ENCODE measurements at places on chromosomes 16 and 17.

DNA sequence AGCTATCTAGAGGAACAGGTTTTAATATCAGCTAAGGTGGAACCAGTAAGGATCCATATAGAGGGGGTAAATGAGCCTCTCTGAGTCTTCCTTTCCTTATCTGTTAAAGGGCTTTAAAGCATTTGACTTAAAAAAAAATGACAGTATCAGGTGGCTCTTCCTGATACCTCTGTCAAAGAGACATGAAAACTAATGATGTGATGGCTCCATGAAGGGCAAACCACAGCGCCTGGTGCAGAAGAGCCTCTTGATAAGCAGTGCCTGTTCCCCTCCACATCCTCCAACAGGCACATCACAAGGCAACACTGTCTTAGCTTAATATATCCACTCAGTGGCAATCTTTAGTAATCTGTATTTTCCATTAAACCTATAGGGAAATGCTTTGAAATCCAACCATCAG is 68.9 kb downstream of the USP31 start:
- no peak for DNase-seq

GRCh38 chr16:4273858-4274311 is 1.1 kb upstream of the TFAP4 start:
- DNase-seq = peak; percentile 10

DNA sequence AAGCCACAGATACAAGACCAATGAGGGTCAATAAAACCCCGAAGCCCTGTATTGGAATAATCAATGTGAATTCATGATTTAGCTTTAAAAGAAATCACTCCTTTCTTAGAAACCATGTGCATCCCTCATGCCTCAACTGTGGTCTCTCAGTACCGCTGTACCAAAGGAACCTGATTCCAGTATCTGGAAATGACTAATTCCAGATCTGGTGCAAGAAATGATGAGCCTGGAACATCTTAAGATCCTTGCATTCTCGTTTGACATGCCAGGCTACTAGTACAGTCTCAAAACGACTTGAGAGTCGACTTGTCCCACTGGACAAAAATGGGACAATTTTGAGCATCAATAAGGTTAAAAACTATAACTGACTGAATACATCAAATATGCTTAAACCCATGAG is 21.2 kb downstream of the USP31 start:
- no peak for DNase-seq

DNA sequence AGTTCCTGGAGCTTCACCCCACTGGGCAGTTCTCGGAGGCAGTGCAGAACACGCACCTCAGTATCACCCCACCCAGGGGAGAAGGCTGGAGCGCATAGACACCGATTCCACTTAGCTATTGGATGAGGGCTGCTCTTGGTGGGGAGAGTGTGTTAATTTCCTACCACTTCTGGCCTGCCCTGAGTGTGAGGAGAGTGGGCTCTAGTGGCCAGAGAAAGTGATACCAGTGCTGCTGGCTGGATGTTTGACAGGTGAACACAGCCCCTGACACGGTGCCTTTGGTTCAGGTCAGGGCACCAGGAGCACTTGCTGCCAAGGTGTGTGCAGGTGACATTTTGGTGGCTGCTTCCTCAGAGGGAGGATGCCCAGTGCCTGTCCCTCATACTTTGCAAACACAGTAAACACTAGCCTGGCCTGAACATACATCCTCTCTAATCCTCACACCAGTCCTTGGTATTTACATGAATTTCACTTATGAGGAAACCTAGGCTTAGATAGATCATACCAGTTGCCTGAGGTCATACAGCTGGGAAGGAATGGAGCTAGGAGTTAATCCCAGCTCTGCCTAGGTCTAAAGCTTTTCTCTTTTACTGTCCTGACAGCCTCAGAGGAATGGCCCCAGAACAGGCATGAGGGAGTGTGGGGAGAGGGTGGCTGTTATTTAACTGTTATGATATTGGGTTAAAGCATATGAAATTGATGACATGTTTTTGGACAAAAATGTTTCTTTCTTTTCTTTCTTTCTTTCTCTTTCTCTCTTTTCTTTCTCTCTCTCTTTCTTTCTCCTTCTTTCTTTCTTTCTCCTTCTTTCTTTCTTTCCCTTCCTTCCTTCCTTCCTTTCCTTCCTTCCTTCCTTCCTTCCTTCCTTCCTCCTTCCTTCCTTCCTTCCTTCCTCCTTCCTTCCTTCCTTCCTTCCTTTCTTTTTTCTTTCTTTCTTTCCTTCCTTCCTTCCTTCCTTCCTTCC is 21.0 kb upstream of the ITGAX start:
- DNase-seq = no peak

DNA sequence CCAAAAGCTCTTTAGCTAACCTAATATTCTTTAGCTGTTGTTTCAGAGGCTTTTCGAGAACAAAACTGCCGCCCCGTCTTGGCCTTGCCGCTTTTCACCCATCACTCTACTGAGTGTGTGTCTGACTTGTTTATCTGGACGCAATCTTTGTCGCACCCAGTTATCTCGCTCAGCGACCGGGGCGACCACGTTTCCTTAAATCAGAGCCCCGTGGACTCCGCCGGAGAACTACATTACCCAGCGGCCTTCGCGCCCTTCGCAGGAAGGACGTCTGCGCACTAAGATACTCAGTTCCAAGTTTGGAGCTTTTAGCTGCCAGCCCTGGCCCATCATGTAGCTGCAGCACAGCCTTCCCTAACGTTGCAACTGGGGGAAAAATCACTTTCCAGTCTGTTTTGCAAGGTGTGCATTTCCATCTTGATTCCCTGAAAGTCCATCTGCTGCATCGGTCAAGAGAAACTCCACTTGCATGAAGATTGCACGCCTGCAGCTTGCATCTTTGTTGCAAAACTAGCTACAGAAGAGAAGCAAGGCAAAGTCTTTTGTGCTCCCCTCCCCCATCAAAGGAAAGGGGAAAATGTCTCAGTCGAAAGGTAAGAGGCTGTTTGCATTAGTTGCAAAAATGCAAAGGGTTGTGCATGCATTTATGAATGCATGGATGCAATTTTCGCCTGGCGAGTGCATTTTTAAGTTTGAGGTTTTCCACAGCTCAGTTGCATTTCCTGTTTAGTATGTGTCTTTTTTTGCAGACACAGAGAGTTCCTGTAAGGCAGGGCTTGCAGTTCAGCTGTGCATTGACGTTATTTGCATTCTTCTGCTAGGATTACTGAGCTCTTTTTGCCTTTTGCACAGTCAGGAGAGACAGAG is at the start of gene MAP2K6:
Gene MAP2K6, plus strand, starts transcription at position 290 of the 867 bp plus-strand sequence. Its CDS starts 288 bp downstream, at position 578.
- DNase-seq = peak; percentile 52

DNA sequence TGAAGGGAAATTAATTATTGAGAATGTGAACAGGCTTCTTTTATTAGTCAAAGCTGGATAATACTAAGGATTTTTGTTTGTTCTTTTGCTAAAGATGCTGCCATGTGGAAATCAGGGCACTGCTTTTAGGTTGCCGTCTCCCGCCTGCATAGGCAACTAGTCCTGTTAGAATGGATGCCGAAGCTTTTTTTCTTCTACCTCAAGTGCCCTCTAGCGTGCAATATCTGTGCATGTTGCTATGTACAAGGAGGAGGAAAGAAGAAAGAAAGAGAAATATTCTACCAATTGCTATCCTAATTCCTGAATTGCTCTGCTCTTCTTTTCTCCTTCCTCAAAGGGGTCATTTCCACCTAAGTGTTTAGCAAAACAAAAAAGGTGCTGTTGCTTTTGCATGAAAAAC is 5.2 kb upstream of the CDH8 start:
- DNase-seq = no peak

- DNase-seq = no peak
Measured at GRCh38 chr17:80912476-80912875, 79.2 kb upstream of the CHMP6 start.

- DNase-seq = no peak
Measured at GRCh38 chr17:3527896-3528295, 29.7 kb downstream of the TRPV3 start.

- DNase-seq = no peak
Measured at GRCh38 chr17:12987120-12987519, 30.7 kb downstream of the ELAC2 start.

GRCh38 chr16:78566397-78567073 is 467.1 kb downstream of the WWOX start:
- DNase-seq = no peak

DNA sequence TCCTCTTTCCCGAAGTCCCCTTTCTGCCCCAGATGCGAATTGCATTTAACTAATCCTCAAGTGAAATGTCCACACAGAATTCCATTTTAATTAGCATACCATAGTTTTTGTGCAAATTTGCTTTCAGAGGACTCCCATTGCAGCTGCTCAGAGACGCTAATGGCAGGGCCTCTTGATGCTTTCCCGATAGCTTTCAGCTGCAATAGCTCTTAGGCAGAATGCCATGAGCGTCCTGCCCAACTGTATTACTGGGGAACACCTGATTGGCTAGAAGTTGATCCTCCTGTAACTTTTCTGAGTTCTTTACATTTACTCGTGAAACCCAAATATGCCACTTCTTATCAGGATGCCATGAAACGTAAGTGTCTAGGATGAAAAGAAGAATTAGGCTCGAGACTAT is 203.0 kb downstream of the UTP18 start:
- DNase-seq = no peak

GRCh38 chr16:56116577-56116964 is 74.7 kb upstream of the GNAO1 start:
- no peak for DNase-seq

GRCh38 chr16:3952737-3953131 is 72.2 kb upstream of the CREBBP start:
- DNase-seq = no peak

GRCh38 chr16:52953215-52953614 is 99.5 kb downstream of the CHD9NB start:
- DNase-seq = no peak

DNA sequence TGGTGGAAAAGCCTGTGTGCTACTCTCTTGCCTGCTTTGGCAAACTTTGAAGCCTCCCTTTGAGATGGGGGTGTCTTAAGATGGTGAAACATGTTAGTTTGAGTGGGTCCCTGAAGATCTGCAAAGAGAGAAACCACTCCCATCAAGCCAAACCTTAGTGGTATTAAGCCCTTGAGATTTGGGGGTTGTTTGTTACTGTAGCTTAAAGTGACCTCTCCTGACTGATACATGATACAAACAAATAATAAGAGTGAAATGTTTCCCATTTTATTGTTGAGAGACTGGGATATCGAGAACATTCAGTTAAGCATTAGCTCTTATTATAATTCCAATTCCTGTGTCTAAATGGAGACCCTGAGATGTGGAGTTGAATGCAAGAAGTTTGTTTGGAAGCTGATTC is 63.1 kb downstream of the NT5M start:
- DNase-seq = no peak

DNA sequence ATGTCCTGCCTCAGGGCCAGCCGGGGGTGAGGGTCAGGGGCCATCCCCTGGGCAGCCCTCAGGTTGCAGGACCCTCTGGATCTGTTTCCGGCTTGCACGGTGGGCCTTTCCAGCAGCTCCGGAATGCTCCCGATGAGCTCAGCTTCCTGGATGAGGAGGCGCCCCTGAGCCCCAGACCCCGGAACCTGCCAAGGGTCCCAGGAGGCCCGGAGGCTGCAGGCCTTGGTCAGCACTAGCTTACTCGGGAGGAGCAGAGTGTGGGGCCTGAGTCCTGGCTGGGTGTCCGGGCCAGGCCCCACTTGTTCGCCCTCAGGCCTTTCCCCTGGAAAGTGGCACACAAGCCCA is 7.6 kb upstream of the C1QTNF8 start:
- DNase-seq = no peak

- no peak for DNase-seq
Measured at GRCh38 chr17:56793531-56793930, 40.2 kb downstream of the C17orf67 start.

- DNase-seq = no peak
Measured at GRCh38 chr16:29912087-29912486, 11.8 kb downstream of the ASPHD1 start.

- no peak for DNase-seq
Measured at GRCh38 chr16:7390974-7391373, 58.3 kb downstream of the RBFOX1 start.

DNA sequence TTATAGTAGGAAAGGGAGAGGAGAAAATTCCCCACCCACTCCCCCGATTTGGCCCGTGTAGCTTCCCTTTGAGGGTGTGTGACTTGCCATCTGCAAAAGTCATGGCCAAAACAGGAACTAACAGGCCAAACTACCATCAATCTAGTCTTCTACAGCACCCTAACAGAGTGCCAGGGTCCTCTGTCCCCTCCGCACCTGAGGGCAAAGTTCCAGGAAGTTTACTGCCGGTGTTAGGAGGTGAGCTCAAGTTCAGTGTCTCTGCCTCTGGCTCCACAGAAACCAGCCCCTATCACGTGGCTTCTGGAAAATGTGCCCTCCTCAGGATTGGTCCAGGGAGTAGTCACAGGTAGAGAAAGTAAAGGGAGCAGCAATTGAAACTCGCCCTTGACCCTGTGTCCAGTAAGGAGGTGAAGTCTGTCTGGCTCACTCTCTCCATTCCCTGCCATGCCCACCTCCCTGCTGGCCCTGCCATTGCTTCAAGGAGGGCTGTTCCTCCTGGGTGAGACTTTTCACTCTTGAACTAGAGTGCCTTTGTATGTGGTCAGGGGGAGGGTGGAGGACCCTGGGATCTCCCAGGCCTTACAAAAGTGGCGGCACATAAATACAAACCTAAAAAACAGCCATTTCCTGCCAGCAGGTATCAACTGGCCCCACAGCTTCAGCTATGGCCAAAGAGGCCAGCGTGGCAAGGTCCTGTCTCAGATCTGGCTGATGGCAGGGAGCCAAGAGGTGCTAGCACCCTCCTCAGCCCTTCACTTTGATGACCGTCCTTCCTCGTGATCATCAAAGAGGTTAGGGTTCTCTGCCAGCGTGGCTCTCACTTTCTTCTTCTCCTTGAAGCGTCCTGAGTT is 5.3 kb downstream of the PRR15L start:
- no peak for DNase-seq

DNA sequence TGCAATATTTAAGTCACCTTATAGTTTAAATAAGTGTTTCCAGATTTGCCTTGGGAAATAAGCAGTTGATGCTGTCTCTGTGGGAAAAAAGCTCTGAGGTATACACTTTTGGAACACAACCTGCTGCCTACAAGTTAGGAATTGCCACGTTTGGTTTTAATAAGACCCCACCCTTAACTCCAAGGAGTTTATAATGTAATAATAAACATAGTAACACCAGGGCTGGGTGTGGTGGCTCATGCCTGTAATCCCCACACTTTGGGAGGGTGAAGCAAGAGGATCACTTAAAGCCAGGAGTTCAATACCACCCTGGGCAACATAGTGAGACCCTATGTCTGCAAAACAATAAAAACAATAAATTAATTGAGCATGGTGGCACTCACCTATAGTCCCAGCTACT is 15.9 kb upstream of the SMG1 start:
- no peak for DNase-seq

DNA sequence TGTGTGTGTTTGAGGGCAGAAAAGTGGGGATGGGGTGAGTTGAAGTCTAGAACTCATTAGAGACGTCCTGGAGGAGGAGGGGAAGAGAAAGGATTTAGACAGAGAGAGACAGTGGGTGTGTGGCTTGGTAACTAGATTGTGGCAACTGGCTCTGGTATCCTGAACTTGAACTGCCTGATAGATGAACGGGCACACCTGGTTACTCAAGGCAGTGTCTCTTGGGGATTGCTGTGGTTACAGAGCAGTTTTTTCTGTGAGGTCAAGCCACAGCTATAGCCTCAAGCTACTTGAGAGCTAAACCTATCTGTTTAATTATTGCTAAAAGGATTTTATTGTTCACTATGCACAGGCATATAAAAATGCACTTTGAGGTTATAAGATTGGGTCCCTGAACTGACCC is 29.8 kb upstream of the MYH2 start:
- DNase-seq = no peak

- no peak for DNase-seq
Measured at GRCh38 chr16:85523602-85524364, 89.3 kb upstream of the GSE1 start.

Data from stimulated activated CD4-positive, alpha-beta T cell treated with anti-CD3 and anti-CD28 coated beads, TNF-alpha, amount 100 ng/mL, for 1 hour (primary cell).